ENCODE measurements at places on chromosomes 13 and 19.

DNA sequence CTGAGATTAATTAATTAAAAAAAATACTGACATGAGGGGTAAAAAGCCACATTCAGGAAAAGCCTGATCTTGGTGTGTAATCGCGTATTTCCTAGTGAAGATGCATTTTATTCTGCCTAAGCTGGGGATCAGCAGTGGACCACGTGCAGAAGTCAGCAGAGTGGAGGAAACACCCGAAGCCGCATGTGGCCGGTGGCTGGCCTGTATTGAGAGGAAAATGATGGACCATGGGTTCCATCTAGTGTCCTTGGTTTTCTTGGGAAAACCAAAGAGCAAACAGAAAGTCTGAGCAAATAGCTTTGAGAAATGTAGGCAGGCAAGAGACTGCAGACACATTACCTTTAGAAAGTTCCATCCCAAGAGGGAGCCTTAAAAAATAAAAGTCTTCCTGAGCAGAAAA, 23.7 kb upstream of the SHISA2 start:
- no peak for DNase-seq

GRCh38 chr13:33138441-33138840, 122.2 kb downstream of the KL start:
- no peak for DNase-seq

DNA sequence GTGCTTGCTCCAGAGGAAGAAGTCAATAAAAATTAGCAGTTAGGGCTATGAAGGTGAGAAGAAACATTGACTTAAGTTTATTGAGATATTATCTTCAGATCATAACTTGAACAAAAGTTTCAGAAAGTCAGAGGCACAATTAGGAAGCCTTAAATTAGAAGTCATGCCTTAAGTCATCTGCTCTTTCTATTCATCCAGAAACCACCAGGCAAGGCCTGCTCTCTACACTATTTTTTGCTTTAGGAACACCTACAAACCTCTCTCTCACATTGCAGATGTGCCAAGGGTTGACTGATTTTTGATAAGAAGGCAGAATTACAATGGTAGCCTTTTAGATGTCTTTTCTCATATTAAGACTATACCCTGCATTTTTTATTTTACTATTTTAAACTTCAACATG, 268.7 kb downstream of the SPRY2 start:
- DNase-seq: no peak

GRCh38 chr19:51361239-51361638, 4.9 kb downstream of the ETFB start:
- no peak for DNase-seq

- no peak for DNase-seq
These were observed 158.0 kb upstream of the SOX1 start for GRCh38 chr13:111908981-111909380.

All from astrocyte (in vitro differentiated cells and primary cell).